HTR-8/SVneo (cell line): ENCODE measurements at places on chromosomes 1 and 21.

DNA sequence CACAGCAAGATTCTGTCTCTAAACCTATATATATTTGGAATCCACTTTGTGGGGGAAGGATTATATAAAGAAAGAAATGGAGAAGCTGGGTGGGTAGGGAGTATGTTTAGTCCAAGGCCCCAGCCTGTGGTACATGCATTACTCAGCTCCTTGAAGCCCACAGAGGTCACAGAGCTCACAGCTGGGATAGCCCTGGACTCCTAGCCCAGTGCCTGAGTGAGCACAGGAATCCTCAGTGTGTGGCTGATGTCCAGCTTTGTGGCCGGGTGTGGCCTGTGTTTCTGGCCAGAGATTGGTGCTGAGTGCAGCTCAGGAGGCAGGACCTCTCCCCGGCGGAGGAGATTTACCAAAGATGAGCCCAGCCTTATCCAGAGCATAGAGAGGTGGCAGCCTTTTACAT lies 7.6 kb downstream of the CAPN9 start:
- no peak for DNase-seq

DNA sequence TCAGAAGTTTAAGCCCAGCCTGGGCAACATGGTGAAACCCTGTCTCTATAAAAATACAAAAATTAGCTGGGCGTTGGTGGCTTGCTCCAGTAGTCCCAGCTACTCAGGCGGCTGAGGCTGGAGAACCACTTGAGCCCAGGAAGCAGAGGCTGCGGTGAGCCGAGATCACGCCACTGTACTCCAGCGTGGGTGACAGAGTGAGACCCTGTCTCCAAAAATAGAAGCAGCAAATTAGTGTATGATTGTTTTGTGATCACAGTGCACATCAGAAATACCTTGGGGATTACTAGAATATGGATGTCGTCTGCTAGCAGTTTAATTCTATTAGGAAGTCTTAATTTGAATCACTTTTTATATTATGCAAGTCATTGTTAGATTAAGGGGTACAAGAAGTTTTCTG lies 59.0 kb downstream of the ZBTB17 start:
- DNase-seq, result no peak

DNA sequence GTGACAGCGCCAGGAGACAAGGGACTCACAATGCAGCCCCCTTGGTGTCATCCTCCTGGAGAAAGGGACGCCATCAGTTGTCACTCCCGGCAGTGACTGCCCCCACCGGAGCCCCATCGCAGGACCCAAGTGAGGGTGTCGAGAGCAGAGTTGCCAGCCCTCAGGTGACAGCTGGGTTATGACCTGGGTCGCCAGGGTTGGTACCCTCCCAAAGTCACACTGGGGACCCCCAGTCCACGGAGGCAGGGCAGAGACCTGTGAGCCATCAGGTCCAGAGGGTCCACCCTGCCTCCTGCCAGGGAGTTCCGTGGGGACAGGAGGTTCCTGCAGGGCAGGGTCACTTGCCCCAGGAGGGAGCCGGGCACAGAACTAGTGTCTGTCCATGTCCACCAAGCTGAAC lies 78.2 kb upstream of the IFFO2 start:
- no peak for DNase-seq

GRCh38 chr1:108114033-108114599 lies 86.0 kb downstream of the SLC25A24 start:
- DNase-seq, result no peak

GRCh38 chr1:225777583-225778336 lies at the start of gene SRP9:
Gene SRP9, plus strand, starts transcription at chr1:225777826. Its CDS starts 115 bp downstream, at chr1:225777941.
- peak; percentile 99 for DNase-seq

GRCh38 chr1:158496374-158496773 lies 24.4 kb downstream of the OR10R2 start:
- DNase-seq, result no peak

GRCh38 chr1:78843546-78843945 lies 163.0 kb downstream of the ADGRL4 start:
- no peak for DNase-seq

- no peak for DNase-seq
Measured at GRCh38 chr1:107727866-107728265, 237.1 kb downstream of the VAV3 start.

- DNase-seq, result peak; percentile 19
Measured at GRCh38 chr1:40592107-40592803, 60.8 kb downstream of the ZNF684 start.

GRCh38 chr1:53125623-53126360 lies 16.6 kb downstream of the SLC1A7 start:
- DNase-seq, result no peak

- no peak for DNase-seq
Measured at GRCh38 chr1:171877701-171878100, 36.4 kb downstream of the DNM3 start.

GRCh38 chr21:44552681-44553080 lies 1.4 kb upstream of the KRTAP10-2 start:
- DNase-seq, result no peak

DNA sequence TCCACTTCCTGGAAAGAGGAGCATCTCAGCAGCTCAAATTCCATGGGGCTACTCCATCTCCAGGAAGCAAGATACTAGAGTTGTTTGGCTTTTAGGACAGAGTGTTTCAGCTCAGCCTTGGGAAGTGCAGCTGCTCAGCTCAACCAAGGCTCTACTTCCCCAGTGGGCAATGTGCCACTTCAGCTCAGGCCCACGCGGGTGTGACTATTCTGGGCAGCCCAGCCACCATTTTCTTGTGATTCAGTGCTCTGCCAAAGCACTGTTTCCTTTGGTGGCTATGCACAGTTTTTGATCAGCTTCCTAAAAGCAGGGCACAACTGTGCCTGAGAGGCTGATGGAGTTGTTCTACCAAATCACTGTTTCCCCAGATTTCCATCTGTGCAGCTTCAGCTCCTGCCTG lies 1104.9 kb upstream of the TMPRSS15 start:
- no peak for DNase-seq

- DNase-seq, result no peak
Measured at GRCh38 chr1:109502364-109502851, 7.1 kb downstream of the AMIGO1 start.
